PC-9 (cell line): ENCODE measurements at places on chromosomes 11 and 22. TPM values are rescaled to one million over a fixed set of nuclear protein-coding genes. Genes with fewer than 3 reads are reported as not detected.

- DNase-seq, result no peak
Observed at GRCh38 chr11:120043328-120043945, 94.5 kb downstream of the TRIM29 start.

DNA sequence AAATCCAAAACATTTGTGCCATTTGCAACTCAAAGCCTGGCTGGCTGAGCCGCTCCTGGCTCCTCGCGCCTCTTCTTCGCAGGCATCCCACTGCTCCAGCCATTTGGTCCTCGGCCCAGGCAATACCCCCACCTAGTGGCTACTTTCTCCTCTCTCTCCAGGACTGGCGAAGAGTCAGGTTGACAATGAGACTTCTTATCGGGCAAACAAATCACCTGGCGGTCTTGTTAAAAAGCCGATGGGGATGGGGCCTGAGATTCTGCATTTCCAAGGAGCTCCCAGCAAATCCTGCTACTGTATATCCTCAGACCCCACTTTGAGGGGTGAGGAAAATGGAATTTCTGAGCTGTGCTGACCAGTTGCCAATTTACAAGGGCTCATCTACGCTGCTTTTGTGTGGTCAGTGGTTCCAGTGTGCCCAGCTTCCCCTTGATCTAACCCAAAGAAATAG lies 89.0 kb downstream of the ISX start:
- DNase-seq, result peak; percentile 52

Gene TRIOBP
- total RNA-seq, result 170 and 172 TPM in 2 replicates

DNA sequence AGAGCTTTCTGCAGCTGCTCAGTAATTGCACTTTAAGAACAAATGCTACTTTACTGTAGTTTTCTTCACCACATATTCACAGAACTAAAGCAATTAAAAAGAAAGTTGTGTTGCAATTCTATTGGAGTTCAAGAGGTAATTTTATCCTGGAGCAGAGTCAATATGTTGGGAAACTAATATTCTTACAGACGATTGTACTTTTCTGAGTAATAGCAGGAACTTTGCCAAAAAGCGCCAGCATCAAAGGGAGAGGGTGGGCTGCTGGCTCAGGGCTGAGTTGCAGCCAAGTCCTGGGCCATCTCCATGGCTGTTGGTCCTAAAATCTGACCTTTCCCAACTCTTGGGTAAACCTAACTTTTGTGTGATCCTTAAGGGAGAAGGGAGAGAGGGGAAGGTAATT lies 73.6 kb upstream of the MYO18B start:
- no peak for DNase-seq

Gene CCDC188
- total RNA-seq, result not detected in 2 replicates

Gene SNRPD3
- 77.1 and 117 TPM in 2 replicates for total RNA-seq
